Hematopoietic multipotent progenitor cell treated with erythropoietin and hydrocortisone succinate and interleukin-3 and kit ligand, for 4 days (in vitro differentiated cells): ENCODE measurements at places on chromosomes 5 and 9.

- no peak for DNase-seq
Measured at GRCh38 chr5:137708796-137709559, 26.9 kb downstream of the KLHL3 start.

GRCh38 chr5:38843665-38844064, 2.1 kb upstream of the OSMR start:
- DNase-seq: no peak

DNA sequence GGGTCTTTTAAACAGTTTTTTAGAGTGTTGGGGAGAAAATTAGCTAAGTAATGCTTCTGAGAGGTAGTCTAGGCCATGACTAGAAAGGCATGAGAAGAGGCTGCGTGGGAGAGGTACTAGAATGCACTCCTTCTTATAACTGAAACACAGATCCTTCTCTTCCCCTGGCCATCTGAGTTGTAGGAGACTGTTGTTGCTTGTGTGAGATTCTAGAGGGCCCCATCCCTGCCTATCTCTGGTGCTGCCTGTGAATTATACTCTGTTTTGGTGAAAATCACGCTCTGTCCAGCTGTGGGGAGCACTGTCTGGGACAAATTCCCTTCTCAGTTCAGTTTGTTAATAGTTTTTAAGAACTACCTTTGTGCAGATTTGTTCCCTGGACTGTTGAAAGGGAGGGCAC, 37.5 kb downstream of the MAP1B start:
- no peak for DNase-seq

- DNase-seq: no peak
Measured at GRCh38 chr5:36641431-36641830, 35.0 kb downstream of the SLC1A3 start.

DNA sequence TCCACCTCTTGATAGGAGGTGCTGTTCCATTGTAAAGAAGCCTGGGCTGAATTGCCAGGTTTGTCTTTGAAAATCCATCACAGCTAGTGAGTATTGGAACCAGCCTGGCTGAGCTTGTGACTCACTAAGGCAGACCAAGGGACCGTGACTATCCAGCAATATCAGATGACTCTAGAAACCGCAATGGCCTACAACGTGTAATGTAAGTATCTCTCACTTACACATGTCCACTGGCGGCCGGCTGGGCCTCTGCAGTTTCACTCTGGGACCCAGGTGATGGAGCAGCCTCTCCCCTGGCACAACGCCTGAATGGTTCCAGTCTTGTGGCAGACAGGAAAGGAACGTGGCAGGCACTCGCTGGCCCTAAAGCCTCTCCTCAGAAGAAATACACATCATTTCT, 3.1 kb upstream of the HRH2 start:
- no peak for DNase-seq

GRCh38 chr9:5909976-5910375, 19.3 kb downstream of the MLANA start:
- DNase-seq: no peak

DNA sequence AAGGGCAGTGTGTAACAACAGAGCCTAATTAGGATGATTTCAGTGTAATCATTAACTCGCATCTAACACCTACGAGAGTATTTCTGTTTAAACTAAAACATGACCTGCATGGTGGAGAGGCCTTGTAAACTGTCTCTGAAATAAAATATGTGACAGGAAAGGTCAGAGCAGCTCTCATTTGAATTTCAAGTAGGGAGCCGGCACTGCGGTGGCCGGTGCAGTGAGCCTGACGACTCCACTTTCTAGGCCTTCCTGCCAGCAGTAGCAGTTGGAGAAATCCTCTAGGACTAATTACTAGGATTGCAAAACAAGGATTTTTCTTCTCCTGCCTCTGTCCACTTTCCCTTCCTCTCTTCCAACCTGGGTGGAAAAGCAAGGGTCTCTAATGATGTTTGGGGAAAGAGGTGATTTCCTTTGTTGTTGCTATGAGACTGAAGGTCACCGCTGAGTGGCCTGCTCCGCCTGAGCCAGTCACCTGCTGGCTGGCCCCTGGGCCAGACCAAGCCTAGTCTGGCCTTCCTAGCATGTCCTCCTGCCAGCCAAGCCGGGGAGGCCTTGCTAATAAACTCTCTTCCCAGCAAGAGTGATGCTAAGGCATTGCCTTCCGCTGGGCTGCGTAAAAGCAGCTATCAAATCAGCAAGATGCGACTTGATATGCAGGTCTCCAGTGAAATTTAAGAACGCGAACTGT, 245.7 kb downstream of the PSAT1 start:
- no peak for DNase-seq

DNA sequence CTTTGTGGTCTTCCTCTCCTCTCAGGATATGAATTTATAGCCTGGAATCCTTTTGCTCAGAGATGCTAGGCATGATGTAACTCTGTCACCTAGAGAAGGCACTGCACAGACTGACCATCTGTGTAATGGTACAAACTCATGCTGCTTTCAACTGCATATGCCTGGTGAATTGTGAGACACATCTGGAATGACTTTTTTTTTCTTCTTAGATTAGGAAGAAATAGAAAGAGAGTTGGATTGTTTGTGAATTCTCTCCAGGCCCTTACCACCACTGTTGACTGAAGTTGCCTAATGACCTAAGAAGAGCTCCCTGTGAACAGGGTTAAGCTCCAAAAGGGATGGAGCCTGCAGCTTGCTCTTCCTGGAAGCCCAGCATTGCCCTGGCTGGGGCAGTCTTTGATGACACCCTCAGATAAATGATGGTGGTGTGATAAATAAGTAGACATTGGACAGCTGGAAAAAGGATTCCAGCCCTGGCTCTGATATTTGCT, 47.8 kb upstream of the TRIM32 start:
- no peak for DNase-seq
